ENCODE measurements at places on chromosomes 12 and 14.

DNA sequence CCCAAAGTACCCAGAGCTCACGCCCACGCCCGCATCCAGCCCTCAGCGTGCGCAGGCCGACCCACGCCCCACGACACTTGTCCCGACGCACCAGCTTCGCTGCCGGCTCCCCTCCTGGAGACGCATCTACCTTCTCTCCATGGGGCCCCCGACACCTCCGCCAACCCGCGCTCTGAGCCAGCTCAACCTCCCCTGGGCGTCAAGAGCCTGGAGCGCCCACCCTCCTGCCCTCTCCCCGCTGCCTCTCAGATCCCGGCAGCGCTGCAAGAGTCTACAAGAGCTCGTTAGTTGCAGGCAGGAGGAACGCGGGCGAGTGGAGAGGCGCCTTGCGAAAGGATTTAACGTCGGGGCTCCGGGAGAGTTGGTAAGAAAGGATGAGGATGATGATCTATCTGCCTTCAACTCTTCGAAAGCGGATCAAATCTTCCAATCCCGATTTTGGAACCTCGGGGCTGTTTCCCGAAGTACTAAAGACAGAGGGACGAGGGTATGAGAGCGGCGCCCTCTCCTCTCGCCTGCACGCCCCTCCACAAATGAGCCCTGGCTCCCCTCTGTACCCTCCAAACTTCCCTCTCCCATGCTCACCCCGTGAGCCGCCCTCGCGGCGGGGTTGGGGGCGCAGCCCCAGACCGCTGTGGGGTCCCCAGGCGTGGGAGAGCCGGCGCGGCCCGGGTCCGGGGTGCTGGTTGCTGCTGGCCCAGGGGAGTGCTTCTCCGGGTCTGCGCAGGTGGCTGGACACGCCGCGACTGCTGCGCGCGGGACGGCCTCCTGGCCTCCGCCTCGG, 979 bp downstream of the LTBP2 start:
- no peak for DNase-seq

DNA sequence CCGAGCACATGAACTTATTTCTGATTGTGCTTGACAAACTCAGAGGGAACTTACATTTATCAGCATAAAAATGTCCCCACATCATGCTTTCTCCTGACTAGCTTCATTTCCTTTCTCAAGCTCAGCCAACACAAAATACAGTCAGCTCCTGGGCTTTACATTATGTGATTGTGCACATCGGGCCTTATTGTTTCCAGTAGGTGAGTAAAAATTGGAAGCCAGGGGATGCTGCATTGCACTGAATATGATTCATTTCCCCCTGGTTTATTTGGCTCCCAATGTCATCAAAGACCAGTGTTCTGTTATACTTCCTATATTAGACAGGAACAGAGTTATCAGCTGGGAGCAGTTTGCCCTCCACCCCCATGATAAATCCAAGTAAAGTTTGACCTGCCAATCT, 521.8 kb downstream of the RMST start:
- no peak for DNase-seq

GRCh38 chr12:7016958-7017571, 1.2 kb downstream of the LPCAT3 start:
- DNase-seq: no peak

- no peak for DNase-seq
These were observed 11.9 kb upstream of the UBE2N start for GRCh38 chr12:93453633-93454032.

DNA sequence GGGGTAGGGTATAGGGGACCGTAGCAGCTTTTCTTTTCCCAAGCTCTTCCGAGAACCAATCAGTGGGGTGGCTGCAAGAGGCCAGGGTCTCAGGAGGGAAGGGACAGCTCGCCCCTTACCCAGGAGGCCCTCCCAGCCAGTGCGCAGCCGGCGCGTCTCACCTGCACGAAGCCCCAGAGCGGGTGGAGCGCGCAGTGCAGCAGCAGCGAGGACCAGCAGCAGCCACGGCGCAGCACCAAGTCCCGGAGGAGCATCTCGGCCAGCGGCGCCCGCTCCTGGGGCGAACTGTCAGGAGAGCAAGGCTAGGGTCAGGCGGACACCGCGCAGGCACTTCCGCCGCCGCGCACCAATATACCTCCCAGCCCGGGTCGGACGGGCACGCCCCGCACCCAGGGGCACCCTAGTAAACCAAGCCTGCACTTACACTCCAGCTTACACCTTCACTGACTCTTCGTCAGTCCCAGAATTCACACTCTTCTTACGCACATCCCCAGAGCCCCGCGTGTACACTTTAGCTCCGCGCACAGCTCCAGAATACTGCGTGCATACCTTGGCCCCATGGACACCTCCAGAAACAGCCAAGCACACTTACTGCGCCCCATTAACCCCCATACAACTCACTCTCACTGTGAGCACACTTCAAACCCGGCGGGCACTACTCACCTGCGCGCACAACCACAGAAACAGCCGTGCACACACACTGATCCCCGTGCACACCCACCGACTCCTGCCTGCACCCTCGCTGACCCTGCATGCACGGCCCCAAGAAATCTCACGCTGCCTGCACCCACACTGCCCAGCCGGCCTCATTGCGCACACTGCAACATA, 606 bp downstream of the PRIMA1 start:
- no peak for DNase-seq

DNA sequence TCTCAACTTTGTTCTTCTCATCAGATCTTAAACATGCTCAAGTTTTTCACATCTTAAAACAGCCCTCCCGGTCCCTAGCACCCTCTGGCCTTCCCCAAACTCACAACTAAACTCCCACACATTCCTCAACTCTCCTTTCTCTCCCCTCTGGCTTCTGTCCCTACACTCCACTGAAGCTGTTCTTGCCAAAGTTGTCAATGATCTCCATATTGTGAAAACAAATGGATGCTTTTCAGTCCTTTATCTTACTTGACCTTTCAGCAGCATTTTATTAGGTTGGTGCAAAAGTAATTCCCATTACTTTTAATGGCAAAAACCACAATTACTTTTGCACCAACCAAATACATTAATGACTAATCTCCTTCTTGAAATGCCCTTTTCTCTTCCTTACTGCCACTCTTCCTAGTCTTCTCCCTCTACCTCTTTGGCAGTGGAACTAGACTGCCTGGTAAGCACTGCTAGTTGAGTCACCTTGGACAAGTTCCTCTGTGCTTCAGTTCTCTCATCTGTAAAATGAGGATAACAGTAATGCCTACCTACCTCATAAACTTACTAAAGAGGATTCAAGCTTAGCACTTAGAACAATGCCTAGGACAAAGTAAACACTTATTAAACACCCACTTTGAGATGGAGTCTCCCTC, 16.0 kb downstream of the CERS5 start:
- DNase-seq: no peak

GRCh38 chr14:96711559-96712267, 85.5 kb upstream of the VRK1 start:
- DNase-seq: no peak

DNA sequence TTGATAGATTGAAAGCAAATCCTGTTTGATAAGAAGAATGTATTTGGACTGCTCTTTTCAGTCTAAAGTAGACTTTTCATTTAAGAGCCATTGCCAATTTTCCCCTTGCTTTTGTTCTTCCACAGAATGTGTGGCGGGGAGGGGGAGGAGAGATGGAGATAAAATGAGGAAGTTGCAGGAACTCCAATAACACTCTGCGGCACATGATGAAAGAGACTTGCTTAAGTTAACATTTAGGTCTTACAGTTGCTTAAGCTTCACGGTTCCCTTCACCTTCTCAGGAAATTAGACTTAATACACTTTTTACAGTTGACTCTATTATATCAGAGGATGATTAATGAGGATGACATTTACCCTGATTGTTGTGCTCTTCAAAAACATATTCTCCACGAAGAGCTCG, 537.3 kb downstream of the TMTC2 start:
- DNase-seq: no peak

GRCh38 chr12:4665236-4665635, 16.3 kb downstream of the NDUFA9 start:
- no peak for DNase-seq

GRCh38 chr12:8697120-8697475, 693 bp upstream of the RIMKLB start:
- no peak for DNase-seq

GRCh38 chr14:95701846-95702221, 12.1 kb downstream of the TCL1A start:
- DNase-seq: no peak

DNA sequence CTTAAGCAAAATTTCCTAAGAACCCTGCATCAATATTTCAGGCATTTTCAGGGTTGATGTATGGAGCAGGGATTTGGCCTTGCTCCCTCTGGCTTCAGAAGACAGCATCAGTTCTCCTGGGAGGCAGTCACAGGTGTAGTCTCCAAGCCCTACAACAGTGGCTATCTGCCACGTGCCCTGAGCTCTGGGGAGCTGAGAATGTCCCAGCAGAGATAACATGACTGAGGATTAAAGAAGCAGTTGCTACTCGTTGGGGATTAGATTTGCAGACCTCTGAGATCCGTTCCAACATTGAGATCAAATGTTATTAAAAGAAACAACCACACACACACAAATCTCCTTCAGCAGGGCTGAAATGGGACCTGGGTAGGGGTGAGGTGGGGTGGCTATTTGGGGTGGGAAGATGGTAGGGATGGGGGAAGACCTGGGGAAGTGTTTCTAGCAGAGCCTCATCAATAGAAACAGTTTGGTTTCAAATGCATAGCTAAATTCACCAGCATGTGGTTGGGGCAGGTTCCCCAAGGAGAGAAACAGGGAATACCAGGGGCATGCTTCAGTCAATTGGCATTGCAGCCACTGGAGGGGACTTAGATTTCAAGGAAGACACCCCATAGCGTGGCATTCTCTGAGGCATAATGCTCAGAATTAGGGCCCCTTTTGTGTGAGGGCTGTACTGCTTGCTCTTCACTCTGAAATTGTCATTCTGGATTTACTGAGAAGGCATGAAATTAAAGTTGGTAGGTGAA, 15.2 kb upstream of the FAM234B start:
- DNase-seq: no peak

GRCh38 chr12:121903202-121903601, 14.6 kb downstream of the PSMD9 start:
- DNase-seq: no peak

GRCh38 chr14:59310633-59311032, 122.2 kb downstream of the DAAM1 start:
- no peak for DNase-seq

DNA sequence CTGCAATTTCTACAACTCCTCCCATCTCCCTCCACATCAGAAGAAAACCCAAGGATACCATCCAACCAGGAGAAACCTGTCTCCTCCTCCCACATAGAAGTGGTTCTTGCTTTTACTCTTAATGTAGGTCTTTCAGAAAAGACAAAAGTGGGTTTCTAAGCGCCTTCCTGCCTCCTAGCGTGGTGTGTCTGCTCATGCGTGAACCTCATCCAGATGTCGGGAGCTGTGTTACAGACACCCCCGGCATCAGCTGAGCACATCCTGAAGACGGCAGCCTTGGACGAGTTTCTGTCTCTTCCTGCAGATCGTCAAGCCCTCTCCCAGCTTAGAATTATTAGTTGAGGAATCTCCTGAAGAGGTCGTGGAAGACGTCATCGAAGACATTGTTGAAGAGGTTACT, 9.5 kb downstream of the LRRC43 start:
- DNase-seq: no peak

DNA sequence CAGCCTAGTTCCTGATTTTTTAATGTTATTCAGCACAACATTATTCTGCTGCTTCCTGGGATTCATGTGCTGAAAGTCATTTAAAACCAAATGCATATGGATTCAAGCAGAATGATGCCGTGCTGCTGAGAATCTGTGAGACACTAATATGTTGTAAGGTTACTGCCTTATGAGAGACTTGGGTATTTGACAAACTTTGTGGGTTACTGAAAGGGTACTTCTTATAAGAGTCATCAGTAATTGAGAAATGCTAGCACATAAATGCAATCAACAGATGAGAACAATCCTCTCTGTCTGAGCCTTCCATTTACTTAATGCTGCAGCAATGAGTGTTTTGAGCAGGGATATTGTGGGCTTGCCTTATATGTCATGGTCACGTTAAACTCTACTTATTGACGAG, 175.7 kb downstream of the NPAS3 start:
- no peak for DNase-seq

GRCh38 chr14:54489731-54490444, 1.1 kb upstream of the GMFB start:
- DNase-seq: no peak

- no peak for DNase-seq
These were observed 199.6 kb upstream of the OTX2 start for GRCh38 chr14:57009585-57010515.

GRCh38 chr14:93142854-93143652, 27.3 kb upstream of the ITPK1 start:
- no peak for DNase-seq

- no peak for DNase-seq
These were observed 19.7 kb upstream of the TDRD9 start for GRCh38 chr14:103908580-103908979.

DNA sequence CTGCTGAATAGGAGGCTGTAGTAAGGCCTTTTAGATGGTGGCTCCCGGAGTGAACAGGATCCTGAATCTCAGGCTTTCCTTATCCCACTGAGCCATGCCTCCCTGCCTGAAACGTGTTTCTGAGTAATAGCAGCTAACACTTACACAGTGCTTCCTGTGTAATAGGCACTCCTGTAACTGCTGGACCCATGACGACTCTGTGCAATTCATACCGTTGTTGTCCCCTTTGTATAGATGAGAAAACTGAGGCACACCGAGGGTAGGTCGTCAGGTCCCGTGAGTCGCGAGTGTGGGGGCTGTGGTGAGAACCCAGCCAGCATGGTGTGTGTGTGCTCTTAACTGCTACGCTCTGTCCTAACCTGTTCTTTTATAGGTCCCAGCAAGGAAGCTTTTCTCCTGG, 193.6 kb downstream of the CACNA1C start:
- no peak for DNase-seq

- DNase-seq: no peak
These were observed 126.3 kb downstream of the MGST1 start for GRCh38 chr12:16473610-16474326.

DNA sequence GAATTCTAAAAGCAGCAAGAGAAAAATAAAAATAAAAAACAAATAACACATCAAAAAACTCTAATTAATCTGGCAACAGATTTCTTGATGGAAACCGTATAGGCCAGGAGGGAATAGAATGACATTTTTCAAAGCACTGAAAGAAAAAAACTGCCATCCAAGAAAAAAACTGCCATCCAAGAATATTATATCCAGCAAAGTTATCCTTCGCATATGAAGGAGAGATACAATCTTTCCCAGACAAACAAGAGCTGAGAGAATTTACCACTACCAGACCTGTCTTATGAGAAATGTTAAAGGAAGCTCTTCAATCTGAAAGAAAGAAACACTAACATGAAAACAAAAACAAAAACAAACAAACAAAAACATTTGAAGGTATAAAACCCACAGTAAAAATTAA, 214.8 kb downstream of the EMP1 start:
- no peak for DNase-seq

- no peak for DNase-seq
These were observed 886.2 kb upstream of the MGAT4C start for GRCh38 chr12:87142342-87142741.

DNA sequence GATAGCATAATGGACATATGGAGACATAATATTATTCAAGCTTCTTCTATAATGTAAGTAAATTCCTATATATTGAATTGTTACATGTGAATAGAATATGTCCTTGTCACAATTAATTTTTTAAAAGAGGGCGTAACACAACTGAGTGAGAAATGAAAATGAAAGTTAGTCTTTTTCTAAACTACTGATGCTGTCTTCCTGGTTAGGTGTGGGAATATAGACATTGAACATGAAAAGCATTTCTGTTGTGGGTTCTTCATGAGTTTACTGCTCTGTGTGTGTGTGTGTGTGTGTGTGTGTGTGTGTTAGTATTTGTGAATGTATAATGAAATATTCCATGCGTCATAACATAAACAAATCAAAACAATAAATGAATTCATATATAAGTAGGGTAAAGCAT, 40.5 kb upstream of the RTL1 start:
- no peak for DNase-seq

GRCh38 chr12:131862994-131863710, 31.3 kb upstream of the ULK1 start:
- no peak for DNase-seq
